NCI-H2227 treated with DMSO at 0.1 percent for 48 hours (cell line): ENCODE measurements at places on chromosomes 1 and 21.

DNA sequence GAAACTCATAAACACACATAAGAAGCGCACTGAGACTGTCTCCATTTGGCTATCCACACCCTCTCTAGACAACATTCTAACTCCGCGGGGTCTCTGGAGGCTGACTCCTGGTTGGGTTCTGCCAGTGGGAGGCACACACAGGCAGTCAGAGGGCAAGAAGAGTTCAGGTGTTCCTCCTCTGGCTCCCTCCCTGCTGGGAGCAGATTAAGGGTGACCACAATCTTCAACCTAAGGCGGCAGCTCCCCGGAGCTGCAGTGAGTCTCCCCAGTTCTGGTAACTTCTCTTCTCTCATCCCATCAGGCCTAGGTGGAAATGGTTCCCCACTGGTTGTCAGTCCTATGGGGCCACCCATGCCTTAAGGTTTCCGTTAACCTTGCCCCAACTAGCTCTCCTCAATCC is 7.4 kb upstream of the TENT5C start:
- no peak for DNase-seq

- DNase-seq: no peak
These were observed 125.2 kb upstream of the KIAA0040 start for GRCh38 chr1:175317779-175318178.

- DNase-seq: no peak
These were observed 57.6 kb downstream of the NENF start for GRCh38 chr1:212490276-212490675.

DNA sequence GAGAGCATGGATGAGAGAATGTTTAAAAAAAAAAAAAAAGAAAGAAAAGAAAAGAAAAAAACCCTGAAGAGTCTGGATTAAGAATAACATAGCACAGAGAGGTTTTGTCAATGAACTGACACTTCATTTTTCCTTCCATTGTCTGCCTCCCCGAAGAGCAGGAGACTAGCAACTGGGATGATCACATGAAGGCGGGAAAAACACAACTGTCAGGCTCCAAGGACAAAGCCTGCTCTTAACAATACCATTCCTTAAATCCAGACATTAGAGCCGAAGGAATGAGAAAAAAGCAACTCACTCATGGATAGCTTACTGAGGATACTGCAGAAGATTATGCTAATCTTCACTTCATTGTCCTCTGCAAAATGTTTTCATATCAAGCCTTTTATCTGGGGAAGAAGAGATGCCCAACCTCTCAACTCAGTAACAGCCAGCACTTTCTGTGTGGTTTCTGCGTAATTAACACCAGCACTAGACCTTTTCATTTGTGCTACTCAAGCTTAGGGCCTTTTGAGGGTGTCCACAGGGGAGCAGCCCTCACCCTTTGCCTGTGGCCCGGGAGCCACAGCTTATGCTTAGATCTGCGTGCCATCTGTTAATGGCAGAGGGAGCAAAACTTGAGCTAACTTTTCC is 182.3 kb downstream of the BARHL2 start:
- DNase-seq: peak; percentile 53
